Activated CD4-positive, alpha-beta T cell treated with anti-CD3 and anti-CD28 coated beads, Interleukin-2, amount 10 ng/mL, durations not matched to agents 24 days and 14 days (primary cell): ENCODE measurements at places on chromosomes 2 and 18. TPM values are rescaled to one million over a fixed set of nuclear protein-coding genes. Genes with fewer than 3 reads are reported as not detected.

DNA sequence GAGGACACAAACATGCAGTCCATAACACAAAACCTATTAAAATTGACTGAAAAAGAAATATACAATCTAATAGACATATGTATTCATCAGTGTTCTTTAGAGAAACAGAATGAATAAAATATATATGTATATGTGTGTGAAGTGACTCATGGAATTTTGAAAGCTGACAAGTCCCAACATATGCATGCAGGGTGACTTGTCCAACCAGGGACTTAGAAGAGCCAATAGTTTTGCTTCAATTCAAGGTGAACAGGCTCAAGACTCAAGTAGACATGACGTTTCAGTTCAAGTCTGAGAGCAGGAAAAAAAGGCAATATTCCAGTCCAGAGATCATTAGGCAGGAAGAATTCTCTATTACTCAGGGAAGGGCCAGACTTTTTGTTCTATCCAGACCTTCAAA, 271.2 kb upstream of the SETBP1 start:
- DNase-seq, result no peak

Gene REEP1
- total RNA-seq, result 0.19 and 0.44 TPM in 2 replicates

GRCh38 chr2:23230885-23231284, 154.1 kb upstream of the KLHL29 start:
- no peak for DNase-seq

DNA sequence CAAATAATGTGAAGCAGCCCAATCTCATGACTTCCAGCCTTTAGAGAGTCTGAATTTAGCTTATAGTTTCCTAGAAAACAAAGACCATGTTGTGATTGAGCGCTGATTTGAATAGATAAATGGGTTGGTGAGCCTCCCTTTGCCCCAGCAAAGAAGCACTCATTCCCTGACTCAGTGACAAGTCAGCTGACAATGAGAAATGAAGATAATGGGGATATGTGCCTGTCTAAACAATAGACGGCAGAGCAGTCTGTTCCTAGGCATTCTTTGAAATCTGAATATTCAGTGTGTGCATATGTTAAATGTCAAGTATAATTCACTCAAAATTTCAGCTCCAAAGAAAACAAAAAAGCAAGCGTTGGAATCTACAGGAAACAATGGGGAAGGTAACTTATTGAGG, 34.8 kb upstream of the LINC00305 start:
- DNase-seq, result no peak

Gene CXCR4
- total RNA-seq, result 88.8 and 92.7 TPM in 2 replicates

DNA sequence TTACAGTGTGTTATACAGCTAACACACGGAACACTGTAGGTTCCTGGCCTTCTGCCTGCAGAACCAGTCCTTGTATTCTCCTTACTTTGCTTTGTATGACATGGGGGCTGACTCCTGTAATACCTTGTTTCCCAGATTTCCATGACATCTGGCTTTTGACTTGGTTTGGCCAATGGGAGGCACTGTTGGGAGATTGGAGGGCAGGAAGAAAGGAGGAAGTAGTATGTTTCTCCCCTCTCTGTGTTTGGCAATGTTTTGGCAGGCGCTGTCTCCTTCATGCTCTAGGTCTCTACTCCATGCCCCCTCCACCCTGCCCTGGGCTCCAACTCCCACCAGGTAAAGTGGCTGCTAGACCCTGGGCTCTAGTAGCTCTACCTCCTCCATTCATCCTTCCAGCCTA, 331.1 kb upstream of the SLC14A2 start:
- no peak for DNase-seq

DNA sequence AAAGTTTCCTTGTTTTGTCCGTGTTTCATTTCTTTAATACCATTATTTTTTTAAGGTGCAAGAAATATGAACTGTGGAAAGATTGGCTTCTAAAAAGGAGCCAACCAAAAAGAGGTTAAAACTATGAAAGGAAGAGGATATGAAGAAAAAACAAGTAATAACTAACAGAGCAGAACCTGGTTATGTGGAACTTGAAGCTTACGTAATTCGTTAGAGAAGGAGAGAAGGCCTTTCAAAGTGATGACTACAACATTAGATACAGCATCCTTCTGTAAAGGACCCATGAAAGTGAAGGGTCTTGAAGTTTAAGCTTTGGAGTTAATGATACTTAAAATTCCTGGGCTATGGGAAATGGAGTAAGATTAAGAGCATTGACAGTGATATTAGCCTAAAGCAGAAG, 84.5 kb downstream of the ANKRD12 start:
- no peak for DNase-seq

DNA sequence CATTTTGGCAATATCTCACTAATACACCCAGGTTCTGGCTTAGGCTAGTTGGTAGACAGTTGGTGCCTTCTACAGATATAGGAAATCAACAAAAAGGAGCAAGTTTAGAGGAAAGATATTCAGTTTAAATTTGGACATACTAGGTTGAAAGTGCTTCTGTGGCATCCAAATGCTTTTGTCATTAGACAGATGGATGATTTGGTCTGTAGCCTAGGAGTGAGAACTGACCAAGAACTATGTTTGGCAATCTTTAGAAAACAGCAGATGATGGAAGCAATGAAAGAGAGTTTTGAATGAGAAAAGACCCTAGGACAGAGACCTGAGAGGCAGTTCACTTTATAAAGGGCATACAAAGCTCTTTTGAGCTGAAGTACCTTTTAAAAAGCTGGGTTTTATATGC, 201.3 kb upstream of the FSHR start:
- DNase-seq, result no peak
